NCI-H524 (cell line): ENCODE measurements at places on chromosomes 5 and 9.
A peak's percentile ranks its signal among the peaks of the same experiment; 100 is the strongest.

GRCh38 chr9:37029776-37030610, 4.1 kb downstream of the PAX5 start:
- DNase-seq = no peak

DNA sequence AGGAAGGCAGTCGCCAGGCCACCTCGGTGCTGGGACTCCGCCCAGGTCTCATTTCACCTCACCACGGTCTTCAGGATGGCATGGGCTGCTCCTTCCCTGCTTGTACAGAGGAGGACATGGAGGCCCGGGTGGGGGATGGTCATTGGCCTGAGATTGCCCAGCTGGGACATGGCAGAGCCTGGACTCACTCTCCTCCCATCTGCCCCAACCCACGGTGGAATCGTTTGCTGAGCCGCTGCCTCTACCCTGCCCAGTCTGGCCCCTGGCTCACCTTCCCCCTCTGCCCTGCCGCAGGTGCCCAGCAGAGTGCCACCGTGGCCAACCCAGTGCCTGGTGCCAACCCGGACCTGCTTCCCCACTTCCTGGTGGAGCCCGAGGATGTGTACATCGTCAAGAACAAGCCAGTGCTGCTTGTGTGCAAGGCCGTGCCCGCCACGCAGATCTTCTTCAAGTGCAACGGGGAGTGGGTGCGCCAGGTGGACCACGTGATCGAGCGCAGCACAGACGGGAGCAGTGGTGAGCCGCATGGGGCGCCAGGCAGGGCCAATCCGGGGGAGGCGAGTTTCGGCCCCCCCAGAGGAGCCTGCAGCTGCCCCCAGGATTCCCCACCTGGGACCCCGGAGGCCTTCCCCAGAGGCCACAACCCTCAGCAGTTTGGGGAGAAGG, 36.7 kb downstream of the HK3 start:
- DNase-seq = no peak

DNA sequence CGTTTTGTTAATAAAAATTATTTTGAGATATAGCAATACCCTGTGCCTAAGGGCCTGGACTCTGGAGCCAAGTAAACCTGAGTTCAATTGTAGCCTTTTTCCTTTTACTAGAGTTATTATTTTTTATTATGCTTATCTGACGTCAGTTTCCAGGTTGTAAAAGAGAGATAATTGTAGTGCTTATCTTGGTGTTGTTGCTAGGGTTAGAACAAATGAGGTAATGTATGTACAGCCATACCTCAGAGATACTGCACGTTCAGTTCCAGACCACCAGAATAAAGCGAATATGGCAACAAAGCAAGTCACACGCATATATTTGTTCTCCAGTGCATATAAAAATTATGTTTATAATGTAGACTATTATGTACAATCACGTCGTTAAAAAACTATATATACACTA, 215.0 kb downstream of the VPS13A start:
- no peak for DNase-seq

- peak; percentile 90 for DNase-seq
Measured at GRCh38 chr9:129641750-129642585, at the start of gene ASB6. Gene ASB6 (minus strand): TSS chr9:129642151. CDS start chr9:129641999, 152 bp downstream.

DNA sequence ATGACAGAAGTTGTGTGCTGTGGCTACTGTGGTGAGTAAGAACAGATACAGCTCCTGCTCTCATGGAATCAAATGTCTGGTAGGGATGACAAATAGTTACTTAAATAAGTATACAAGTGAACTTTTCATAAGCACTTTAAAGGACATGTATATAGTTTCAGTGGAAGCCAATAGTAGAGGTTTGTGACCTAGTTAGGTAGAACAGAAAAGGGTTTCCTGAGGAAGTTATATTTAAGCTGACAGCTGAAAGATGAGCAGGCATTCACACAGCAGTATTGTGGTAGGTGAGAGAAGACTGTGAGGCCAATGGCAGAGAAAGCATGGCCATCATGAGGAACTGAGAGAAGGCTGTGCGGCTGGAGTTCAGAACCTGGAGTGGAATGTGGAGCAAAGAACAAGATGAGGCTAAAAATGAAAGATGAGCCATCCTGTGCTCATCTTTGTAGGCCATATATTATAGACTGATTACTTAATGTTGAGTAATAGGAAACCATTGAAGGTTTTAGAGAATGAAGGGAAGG, 15.4 kb downstream of the FAM174A start:
- DNase-seq = no peak

DNA sequence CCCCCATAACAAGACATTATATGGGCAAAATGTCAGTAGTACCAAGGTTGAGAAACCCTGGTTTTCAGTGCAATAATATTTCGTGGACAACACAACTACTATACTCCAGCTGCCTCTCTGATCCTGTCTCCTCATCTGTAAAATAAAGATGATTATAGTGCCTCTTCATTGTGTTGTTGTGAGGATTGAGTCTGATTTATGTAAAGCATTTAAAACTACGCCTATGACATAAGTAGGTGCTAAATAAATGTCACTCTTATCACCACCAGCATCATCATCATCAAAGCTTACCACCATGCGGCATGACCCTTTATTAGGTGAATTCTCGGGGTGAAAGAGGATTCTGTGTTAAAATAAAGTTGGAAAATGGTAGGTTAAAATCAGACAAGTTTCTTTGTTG, 67.8 kb upstream of the IFNE start:
- DNase-seq = no peak

GRCh38 chr9:99392986-99393385, 170.9 kb downstream of the SEC61B start:
- DNase-seq = peak; percentile 66

GRCh38 chr5:159552751-159553150, 222.5 kb upstream of the IL12B start:
- DNase-seq = no peak

DNA sequence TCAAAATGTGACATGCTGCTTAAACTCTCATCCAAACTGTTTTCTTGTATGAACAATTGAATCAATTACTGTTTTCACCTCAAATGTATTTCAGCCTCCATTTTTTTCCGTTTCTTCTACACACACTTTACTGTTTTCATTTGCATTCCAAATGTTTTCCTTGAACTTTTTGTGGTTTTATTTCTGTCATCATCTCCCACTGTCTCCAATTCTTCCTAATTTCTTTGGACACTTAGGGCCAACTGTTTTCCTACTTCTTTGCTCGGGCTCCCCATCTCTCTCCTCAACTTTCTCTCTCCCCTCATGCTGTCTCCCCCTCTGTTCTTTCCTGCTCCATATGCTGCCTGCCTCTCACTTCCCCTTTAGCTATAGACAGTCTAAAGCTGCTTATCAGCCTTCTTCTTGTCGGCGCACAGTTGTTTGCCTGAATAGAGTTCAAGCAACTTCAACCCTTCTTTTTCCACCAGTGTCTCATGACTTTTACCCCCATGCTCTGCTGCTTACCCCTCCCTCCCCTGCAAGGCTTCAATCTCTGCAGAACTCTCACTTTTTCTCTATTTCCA, 443.4 kb downstream of the DTWD2 start:
- no peak for DNase-seq

- no peak for DNase-seq
Measured at GRCh38 chr5:173902743-173903142, 14.6 kb downstream of the CPEB4 start.

GRCh38 chr9:132729235-132729890, 59.1 kb downstream of the GTF3C4 start:
- DNase-seq = no peak

GRCh38 chr5:37988454-37989046, 148.7 kb upstream of the GDNF start:
- DNase-seq = no peak

- no peak for DNase-seq
Measured at GRCh38 chr5:142056816-142057696, 44.2 kb upstream of the GNPDA1 start.

DNA sequence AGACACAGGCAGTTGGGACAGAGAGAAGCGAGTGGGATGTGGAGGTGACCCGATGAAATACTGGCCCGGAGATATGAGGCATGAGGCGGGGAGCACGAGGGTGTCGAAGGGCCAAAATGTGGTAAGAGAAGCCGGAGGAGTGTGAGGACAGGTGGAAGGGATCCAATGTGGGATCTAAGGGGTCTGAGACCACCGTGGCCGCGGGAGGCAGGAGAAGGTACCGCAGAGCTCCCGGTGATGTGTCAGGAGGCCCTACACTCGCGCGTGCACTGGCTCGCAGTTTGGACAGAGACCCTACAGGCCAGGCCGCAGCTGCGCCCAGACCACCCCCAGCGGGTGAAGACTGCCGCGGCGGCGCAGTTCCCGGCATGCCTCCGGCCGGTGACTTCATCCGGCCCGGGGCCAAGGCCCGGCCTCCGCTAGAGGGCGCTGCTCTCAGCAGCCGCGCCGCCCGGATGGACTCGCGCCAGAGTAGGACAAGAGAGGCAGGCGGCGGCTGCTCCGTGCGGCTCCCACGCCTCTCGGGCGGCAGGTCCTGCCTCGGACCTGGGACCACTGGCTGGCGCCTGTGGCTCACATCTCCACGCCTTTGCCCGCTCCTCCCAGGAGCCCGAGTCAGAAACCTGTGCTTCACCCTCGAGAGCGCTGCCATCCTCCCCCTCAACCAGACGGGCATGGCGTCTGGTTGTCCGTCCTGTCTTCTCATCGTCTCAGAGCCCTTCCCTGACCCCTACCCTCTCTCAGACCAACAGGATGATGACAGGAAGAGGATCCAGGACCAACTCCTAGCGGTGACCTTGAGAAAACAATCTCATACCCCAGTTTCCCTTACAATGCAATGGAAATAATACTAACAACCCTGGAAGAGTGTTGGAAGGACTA, 35.4 kb upstream of the STING1 start:
- peak; percentile 76 for DNase-seq

- no peak for DNase-seq
Measured at GRCh38 chr5:33080287-33080686, 360.5 kb upstream of the TARS1 start.

GRCh38 chr5:150241298-150242160, 48.0 kb downstream of the CAMK2A start:
- no peak for DNase-seq

GRCh38 chr5:161409471-161409870, 137.1 kb downstream of the GABRB2 start:
- no peak for DNase-seq

- DNase-seq = no peak
Measured at GRCh38 chr9:68872026-68872501, 141.8 kb downstream of the PRKACG start.

GRCh38 chr9:108474356-108474755, 381.4 kb downstream of the ACTL7B start:
- DNase-seq = no peak

DNA sequence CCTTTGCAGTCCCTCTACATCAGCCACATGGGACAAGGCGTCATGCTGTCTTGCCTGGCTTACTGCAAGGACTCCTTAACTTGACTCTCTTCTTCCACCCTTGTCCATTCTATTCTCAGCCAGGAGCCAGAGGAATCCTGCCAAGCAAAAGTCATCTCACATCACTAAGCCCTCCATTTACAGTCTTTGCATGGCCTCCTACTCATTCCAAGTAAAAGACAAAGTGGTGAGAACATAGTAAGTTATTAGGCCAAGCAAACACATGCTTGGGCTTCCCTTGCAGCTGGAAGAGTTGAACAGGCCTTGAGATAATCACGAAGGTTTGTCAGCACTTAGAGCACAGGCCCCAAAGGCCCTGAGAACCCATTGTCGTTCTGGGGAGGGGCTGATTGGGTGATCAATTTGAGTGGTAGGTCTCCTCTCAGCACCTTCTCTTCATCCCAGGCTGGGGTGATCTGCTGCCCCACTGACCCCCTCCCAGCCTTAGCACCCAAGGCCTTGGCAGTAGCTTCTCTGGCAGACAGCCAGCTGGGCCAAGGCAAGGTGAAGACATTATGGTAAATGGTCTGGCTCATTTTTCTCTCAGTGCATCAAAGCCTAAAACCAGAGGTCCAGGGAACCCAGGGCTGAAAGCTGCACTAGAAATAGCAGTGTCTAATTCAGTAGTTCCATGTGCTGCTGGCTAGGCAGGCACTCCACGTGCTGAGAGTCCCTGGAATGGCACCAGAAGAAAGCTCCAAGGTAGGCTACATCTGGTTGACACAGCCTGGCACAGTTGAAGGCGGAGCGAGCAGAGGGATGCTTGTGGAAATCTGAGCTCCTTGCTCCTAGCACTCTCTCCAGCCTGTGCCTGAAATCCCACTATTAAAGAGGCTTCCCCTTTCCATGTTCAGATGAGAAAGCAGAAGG, 121.4 kb downstream of the ASTN2 start:
- no peak for DNase-seq

- no peak for DNase-seq
Measured at GRCh38 chr5:123147741-123148140, 58.7 kb downstream of the PRDM6 start.

GRCh38 chr9:135732569-135733257, 30.7 kb downstream of the KCNT1 start:
- no peak for DNase-seq

DNA sequence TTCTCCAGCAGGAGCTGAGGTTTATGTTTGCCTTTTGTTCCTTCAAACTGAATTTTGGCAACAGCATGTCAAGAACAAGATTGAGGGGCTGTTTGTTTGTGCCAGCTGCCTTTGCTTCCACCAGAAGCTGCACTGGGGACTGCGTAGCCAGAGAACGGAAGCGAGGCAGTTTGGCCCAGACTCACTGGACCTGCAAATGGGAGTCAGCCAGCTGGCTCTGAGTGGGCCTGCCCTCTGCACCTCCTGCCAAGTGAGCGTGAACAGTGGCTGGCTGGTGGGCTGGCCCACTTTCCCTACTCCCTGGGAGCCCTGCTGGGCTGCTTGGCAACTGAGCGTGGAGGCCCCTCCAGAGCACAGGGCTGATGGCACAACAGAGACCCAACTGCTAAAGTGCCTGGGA, 111.6 kb downstream of the GALNT10 start:
- DNase-seq = no peak

DNA sequence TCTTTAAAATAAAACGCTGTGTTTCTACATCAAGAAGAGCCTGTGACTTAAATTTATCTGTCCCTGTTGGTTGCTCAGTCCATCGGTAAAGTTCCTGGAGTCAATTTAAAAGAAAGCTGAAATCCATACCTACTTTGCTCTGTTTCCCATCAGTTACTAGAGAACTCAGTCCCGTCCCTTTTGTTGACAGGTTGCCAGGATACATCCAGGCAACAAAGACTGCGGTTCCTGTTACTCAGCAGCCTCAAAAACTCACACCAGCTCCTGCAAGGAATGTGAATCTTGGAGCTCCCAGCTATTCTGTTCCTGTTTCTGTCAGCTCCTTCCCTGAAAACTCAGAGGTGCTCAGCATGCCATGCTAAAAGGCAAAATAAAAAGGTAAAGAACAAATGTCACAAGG, at the start of gene ZNF474:
Gene ZNF474, plus strand, starts transcription at position 241 of the 400 bp plus-strand sequence. CDS start 22,445 bp downstream, outside the sequence.
- no peak for DNase-seq

GRCh38 chr5:155025895-155026294, 12.3 kb downstream of the KIF4B start:
- DNase-seq = no peak
